ENCODE measurements at places on chromosomes 7 and 10.

- H3K4me3 ChIP-seq, result no peak overlapping the region
- no peaks in the 10 kb centered on the region for H3K36me3 ChIP-seq
- no peak for DNase-seq
- peaks cover 24% of the 10 kb centered on the region for H3K4me1 ChIP-seq
- H3K27me3 ChIP-seq, result no peaks in the 10 kb centered on the region
- no peak overlapping the region for H3K27ac ChIP-seq
These were observed 1.6 kb upstream of the MARVELD1 start for GRCh38 chr10:97711640-97712572.

- no peak for DNase-seq
- H3K4me3 ChIP-seq, result no peak overlapping the region
- H3K4me1 ChIP-seq, result no peaks in the 10 kb centered on the region
- peak overlapping the region; percentile 4 for H3K27ac ChIP-seq
These were observed 84.7 kb downstream of the CREM start for GRCh38 chr10:35211390-35211789.

DNA sequence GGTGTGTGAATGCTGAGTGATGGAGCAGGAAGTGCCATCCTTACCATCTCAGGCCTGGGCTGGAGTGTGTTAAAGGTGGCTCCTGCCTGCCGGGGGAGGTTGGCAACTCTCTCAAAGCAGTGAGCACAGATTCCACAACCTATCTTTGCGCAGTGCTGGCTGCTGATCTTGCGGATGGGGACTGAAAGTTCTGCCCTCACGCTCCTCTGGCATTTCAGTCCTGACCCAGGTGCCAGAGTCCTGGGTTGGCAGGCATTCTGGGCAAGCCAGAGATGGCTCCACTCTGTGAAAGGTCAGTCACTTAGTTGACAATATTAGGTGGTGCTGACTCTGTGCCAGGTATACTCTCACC is 315.5 kb downstream of the RPS24 start:
- no peak overlapping the region for H3K27ac ChIP-seq
- no peaks in the 10 kb centered on the region for H3K4me1 ChIP-seq
- no peak overlapping the region for H3K4me3 ChIP-seq
- no peaks in the 10 kb centered on the region for H3K36me3 ChIP-seq
- DNase-seq, result peak; percentile 3
- H3K27me3 ChIP-seq, result peaks cover 2% of the 10 kb centered on the region

DNA sequence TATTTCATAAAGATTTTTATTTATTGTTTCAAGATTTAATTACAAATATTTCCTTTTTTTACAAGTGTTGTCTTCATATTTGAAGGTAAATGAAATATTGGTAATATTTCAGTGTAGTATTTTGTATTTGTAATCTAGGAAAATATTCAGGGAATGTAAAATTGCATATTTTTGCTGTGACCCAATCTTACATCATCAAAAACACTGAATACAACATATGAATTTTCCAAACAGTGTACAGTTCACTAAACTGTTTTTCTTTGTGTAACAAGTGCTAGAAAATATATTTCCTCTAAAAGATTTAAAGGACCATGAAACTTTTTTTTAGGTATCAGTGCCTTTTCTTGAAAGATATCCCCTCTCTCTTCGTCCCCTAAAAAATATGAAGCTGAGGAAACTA is 251.9 kb upstream of the KCND2 start:
- H3K27me3 ChIP-seq, result no peaks in the 10 kb centered on the region
- H3K4me1 ChIP-seq, result no peaks in the 10 kb centered on the region
- H3K4me3 ChIP-seq, result no peak overlapping the region
- DNase-seq, result no peak

DNA sequence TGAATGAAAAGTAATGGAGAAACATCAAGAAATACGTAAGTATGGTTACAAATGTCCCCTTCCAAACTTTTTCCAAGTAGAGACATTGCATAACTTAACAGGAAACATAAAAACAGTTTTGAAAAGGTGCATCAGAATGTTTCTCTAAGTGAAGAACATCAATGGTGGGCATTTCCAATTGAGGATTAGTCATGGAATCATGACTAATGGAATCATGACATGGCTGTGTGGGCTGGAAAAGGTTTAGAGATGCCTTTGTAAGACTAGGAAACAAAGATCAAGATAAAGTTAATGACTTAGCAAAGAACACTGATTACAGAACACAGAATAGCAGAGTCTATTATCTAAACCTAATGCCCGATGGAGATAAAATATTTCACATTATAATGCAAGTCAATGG is 272.0 kb downstream of the HPSE2 start:
- no peak for DNase-seq
- no peak overlapping the region for H3K4me3 ChIP-seq
- H3K27me3 ChIP-seq, result no peaks in the 10 kb centered on the region

DNA sequence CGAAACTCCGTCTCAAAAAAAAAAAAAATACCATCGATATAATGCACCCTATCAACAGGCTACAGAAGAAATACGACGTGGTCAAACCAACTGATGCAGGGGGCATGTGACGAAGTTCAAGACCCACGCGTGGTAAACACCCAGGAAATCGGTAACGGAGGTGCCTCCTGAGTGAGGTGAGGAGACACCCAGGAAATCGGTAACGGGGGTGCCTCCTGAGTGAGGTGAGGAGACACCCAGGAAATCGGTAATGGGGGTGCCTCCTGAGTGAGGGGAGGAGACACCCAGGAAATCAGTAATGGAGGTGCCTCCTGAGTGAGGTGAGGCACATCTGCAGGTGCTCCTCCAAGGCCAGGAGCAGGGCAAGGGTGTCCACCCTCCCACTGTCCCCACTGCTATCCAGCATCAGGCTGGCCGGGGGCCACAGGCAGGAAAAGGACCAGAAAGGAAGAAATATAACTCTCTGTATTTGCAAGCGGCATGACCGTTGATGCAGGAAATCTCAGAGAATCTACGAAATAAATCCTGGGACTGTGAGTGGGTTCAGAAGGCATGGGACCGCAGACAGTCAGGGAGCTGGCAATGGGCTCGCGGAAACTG is 10.7 kb upstream of the GPR146 start:
- H3K27ac ChIP-seq, result no peak overlapping the region
- no peaks in the 10 kb centered on the region for H3K36me3 ChIP-seq
- no peak for DNase-seq
- no peaks in the 10 kb centered on the region for H3K27me3 ChIP-seq

DNA sequence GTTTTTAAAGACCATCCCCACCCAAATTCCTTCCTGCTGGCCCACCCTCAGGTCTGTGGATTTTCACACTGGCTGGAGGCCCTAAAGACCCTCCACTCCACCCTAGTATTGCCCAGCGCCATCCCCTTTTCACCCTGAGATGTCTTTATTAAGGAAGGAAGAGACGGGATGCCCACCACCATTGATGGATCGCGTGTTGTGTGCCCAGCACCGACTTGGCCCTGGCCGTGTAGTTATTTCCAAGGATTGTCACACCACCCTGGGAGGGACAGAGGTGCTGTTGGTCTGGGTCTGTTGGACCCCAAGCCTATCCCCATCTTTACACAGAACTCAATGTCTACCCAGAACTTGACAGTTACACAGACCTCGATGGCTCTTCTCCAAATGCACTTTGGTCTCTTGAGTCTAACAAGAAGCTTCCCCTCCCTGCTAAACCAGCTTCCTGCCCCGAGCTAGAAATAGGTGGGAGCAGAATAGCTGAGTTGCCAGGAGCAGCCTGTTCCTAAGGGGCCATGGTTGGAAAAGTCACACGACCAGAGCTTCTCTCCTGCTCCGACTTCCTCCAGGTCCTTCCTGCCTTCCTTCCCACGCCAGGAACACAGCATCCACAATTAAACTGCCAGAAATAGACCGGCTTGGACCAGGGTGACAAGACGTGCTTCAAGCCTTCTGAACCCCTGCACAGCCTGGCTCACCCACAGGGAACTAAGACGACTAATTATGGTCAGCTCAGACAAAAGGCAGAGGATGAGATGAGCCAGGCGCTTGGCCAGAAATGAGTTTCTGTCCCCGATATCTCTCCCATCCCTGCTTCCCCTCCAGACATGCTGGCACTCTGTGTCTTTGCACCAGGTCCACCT is 139.5 kb upstream of the CHST15 start:
- no peaks in the 10 kb centered on the region for H3K36me3 ChIP-seq
- no peaks in the 10 kb centered on the region for H3K27me3 ChIP-seq
- no peaks in the 10 kb centered on the region for H3K4me1 ChIP-seq
- peak; percentile 21 for DNase-seq
- no peak overlapping the region for H3K27ac ChIP-seq
- no peak overlapping the region for H3K4me3 ChIP-seq

All from Caco-2 (cell line).